Nephron progenitor cell (in vitro differentiated cells): ENCODE measurements at places on chromosomes 16 and 17.
A peak's percentile ranks its signal among the peaks of the same experiment; 100 is the strongest.

GRCh38 chr16:58086381-58087208 lies 42.6 kb downstream of the CFAP20 start:
- H3K4me3 ChIP-seq, result no peak overlapping the region
- H3K27me3 ChIP-seq, result peaks cover 4% of the 10 kb centered on the region
- H3K36me3 ChIP-seq, result no peaks in the 10 kb centered on the region
- DNase-seq, result no peak
- peaks cover 7% of the 10 kb centered on the region for H3K4me1 ChIP-seq

- no peak for DNase-seq
- no peak overlapping the region for H3K27ac ChIP-seq
- H3K36me3 ChIP-seq, result no peaks in the 10 kb centered on the region
Measured at GRCh38 chr16:74033441-74033995, 263.1 kb upstream of the PSMD7 start.

GRCh38 chr16:11498683-11499082 lies 88.0 kb downstream of the LITAF start:
- peaks cover 40% of the 10 kb centered on the region for H3K4me1 ChIP-seq
- no peaks in the 10 kb centered on the region for H3K36me3 ChIP-seq
- H3K27ac ChIP-seq, result no peak overlapping the region
- H3K4me3 ChIP-seq, result no peak overlapping the region
- DNase-seq, result no peak

DNA sequence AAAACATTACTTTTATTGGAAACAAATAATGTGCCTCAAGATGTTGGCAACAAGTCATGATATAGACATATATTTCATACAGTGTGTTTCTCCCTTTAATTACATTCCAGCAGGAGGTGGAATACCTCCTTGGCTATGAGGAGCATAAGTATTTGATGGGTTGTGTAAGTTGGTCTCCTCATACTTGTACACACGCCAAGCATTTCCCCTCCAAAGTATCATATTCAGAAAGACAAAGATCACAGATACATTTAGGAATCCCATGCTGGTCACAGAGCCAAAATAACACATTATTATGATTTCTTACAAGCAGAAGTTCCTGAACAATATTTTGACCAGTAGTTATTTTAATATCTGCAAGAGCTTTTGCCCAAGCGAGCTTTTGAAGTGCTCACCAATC lies 57.8 kb downstream of the WSB1 start:
- H3K4me3 ChIP-seq, result peak overlapping the region; percentile 82
- H3K36me3 ChIP-seq, result peaks cover 21% of the 10 kb centered on the region
- H3K27ac ChIP-seq, result no peak overlapping the region
- DNase-seq, result no peak
- H3K27me3 ChIP-seq, result peaks cover 9% of the 10 kb centered on the region

- H3K36me3 ChIP-seq, result peaks cover 8% of the 10 kb centered on the region
- H3K27me3 ChIP-seq, result no peaks in the 10 kb centered on the region
- H3K4me1 ChIP-seq, result no peaks in the 10 kb centered on the region
- H3K27ac ChIP-seq, result no peak overlapping the region
- H3K4me3 ChIP-seq, result no peak overlapping the region
- no peak for DNase-seq
Measured at GRCh38 chr17:74999523-74999922, 12.1 kb downstream of the CDR2L start.

DNA sequence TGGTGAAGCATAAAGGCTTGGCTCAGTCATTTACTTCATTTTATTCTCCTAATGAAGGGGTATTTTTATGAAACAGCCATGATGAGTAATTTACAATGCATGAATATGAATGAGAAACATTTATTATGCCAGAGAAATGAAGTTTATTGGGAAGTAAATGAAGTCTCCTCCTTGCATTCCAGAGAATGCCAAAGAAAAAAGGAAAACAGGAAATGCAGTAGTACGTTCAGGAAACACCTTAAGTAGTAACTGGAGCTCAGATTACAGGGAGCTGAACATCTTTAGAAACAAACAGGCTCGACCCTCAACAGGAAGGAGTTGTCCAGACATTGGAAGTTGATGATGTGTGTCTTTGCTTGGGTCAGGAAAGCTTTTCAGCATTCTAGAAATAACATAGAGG lies 4.6 kb downstream of the KRT34 start:
- H3K36me3 ChIP-seq, result no peaks in the 10 kb centered on the region
- DNase-seq, result no peak
- H3K27ac ChIP-seq, result peak overlapping the region; percentile 0
- peaks cover 23% of the 10 kb centered on the region for H3K4me1 ChIP-seq
- H3K27me3 ChIP-seq, result peaks cover 8% of the 10 kb centered on the region

GRCh38 chr16:87840271-87840978 lies 28.9 kb downstream of the SLC7A5 start:
- H3K4me1 ChIP-seq, result peaks cover 42% of the 10 kb centered on the region
- H3K27ac ChIP-seq, result peak overlapping the region; percentile 18
- no peaks in the 10 kb centered on the region for H3K36me3 ChIP-seq
- no peaks in the 10 kb centered on the region for H3K27me3 ChIP-seq
